Amniotic stem cell (primary cell): ENCODE measurements at places on chromosomes 1 and 21.

DNA sequence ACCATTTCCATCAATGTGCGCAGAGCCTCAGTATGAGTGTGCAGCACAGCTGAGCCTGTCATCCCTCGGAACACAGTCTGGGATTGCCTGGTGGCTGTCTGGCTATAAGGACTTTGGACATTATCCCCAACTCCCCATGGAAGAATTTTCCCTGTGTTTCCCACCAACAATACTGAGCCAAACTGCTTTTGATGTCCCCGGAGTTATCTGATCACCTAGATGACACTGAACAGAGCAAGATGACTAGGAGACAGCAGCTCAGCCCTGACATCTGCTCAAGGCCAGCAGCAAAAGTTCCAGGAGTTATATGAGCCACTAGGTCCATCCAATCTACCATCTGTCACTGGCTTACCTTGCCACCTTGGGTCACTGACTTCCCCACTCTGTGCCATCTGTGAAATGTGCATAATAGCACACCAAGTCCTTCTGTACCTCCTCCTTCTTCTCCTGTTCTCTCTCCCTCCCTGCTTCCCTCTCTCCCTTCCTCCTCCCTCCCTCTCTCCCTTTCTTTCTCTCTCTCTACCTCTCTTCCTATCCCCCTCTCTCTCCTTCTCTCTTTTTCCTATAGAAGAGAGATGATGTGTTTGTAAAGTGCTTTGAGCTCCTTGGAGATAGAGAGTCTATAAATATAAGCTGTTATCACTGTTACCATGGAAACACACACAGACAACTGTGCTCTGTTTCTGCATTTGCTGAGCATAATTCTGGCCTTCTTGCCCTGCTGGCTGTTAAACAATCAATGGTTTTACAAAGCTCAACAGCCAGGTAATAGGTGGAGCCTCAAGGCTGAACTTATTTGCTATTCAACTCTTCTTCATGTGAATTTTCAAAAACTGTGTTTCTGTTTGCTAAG, 19.7 kb upstream of the ATP1B1 start:
- DNase-seq = no peak

DNA sequence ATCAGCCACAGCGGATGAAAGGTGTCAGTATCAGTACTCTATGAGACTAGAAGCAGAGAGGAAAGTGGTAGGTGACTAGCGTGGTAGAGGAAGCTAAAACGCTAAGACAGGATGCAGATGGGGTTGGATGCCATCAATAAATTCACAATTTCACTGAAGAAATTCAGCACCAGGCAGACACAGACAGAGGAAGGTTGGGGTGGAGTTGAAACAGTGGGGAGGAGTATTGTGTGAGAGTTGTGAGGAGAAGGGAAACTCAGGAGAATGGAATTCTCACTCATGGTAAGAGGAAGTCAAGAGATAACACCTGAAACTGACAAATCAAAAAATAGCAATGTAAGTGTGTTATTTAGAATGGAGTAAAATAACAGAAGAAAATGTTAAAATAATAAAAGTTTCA, 208.5 kb upstream of the DAB1 start:
- DNase-seq = no peak

DNA sequence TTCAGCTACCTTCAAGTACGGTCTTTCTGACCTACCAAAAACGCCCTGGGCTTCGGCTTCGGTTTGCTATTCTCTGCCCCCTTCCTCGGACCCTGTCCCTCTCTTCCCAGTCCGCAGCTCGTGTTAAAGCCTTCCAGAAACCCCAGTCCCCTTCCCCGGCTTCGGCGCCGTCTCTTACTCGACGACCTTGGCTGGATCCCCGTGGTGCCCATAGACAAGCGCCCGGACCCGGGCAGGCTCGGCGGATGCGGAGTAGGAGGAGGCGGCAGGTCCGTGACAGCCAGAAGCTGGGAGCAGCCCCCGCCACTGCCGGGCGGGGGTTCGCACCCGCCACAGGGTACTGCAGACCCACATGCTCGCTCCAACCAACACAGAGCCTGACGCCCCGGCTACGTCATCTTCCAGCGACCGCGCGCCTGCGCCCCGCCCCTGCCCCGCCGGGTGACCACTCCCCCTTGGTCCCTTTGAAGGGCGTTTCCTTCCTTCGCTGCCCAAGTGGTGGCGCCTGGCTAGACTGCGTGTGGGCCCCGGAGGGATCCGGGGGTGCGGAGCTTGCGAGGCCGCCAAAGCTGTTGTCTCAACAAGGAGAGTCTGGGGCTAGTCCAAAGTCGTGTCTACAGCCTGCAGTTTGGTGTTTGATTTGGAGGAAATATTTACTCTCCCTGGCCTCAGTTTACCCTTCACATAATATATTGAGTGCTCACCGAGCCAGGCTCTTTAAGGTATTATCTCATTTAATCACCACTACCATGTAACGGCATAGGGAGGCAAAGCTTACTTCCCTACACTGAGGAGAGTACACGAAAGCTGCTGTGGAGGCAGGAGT, at the start of gene MECR:
TSS of gene MECR (minus strand) at position 382 of the 826 bp plus-strand sequence. CDS start at position 354, 28 bp downstream.
- DNase-seq = peak; percentile 76

- DNase-seq = no peak
Observed at GRCh38 chr1:191174298-191174697, 696.6 kb upstream of the BRINP3 start.

GRCh38 chr1:58908561-58909560, 125.0 kb upstream of the JUN start:
- DNase-seq = peak; percentile 46

- no peak for DNase-seq
Observed at GRCh38 chr1:961132-961669, 817 bp downstream of the KLHL17 start.

DNA sequence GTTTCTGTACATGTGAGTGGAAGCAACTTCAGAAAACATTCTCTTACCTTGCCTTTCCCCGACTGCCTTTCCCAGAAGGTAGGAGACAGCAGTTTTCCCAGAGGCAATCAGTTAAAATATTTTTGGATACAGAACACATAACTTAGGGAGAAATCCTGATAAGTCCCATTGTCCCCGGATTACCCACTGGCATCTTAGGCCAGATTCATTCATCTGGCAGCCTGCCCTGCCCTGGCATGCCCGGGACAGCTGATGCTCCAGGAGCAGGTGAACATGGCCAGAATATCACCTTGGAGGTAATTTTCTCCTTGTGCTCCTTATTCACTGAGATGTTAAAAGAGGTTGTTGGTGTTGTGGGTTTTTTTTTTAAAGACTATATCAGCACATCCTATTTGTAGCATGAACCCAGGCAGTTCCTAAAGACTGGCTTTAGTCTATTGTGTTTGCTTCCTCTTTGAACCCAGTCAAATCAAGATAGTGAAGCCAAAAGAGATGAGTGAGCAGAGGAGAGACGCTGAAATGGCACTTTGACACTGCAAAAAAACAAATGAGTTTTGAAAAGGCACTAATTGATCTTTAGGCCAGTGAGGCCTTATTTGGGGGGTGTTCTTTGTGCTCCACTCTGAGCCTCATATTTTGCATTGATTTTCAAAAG, 139.6 kb downstream of the PLPP3 start:
- no peak for DNase-seq

DNA sequence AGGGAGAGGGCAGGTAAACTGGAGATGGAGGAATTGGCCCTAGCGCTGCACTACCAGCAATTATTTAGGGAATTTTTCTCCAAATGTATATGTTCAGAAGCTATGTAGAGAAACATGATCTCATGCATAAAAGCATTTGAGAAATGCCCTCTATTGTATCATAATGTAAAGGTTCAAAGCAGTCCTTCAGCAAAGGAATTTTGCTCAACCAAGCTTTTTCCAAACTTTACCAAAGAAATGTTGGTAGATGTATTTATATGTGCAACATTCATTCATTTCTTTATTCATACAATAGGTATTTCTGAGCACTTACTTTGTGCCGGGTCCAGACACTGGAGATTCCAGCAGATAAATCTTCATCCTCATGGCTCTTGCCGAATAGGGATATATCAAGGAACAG, 64.4 kb downstream of the XCL1 start:
- DNase-seq = no peak

DNA sequence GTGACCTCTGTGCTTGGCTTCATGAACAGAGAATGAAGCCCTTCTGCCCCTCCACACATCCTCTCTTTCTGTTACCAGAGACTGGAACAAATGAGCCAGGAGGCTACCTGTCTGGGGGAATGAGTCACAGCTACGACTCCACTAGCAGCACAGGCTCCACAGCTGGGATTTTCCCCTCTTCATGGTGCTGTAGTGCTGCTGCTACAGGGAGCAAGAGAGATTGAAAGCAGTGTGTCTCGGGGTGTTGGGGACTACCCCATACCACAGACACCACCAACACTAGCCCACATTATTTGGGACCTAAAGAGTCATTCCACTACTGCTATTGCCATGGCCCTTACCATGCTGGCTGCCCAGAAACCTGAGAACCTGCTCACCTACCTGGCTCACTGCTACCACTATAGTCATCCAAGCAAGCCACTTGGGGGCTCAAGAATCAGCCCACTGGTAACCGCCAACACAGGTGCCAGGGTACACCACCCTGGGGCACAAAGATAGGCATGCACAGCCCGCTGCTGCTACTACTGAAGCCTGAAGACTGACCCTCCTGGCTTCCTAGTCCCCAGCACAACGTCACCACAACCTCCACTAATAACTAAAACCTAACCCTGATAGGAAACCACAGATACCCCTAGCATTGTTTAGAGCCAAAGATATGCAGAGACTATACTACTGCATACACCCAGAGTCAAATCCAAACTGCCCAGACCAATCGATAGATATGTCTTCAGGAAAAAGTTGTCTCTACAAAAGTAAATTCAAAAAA, 17.7 kb downstream of the CD1E start:
- DNase-seq = no peak

DNA sequence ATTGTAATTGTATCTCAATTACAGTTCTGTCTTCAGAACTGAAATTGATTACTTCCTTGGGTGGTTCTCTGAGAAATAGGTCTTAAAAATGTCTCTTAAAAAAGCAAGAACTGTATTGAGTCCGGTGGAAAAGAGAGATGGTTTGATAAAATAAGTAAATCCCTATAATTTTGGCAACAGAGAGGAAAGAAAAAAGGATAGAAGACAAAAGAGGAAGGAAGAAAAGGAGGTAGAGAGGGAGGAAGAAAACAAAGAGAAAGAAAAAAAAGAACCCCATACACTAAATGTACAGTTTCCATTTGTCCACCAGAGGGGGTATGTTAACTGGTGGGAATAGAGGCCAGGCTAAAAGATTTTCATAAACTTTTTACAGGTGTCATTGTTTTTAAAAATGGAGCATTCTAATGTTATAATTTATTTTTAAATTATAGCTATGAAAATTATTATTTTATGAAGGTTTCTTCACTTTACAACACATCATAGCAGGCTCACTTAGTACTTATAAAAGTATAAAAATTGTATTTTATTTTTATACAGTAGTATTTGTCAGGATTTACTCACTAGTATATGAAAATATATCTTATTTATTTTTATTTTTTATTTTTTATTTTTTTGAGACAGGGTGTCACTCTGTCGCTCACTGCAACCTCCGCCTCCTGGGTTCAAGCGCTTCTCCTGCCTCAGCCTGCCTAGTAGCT, 2.1 kb upstream of the UBE2T start:
- DNase-seq = peak; percentile 50

GRCh38 chr1:230917284-230918135, 49.2 kb upstream of the C1orf198 start:
- DNase-seq = peak; percentile 30

DNA sequence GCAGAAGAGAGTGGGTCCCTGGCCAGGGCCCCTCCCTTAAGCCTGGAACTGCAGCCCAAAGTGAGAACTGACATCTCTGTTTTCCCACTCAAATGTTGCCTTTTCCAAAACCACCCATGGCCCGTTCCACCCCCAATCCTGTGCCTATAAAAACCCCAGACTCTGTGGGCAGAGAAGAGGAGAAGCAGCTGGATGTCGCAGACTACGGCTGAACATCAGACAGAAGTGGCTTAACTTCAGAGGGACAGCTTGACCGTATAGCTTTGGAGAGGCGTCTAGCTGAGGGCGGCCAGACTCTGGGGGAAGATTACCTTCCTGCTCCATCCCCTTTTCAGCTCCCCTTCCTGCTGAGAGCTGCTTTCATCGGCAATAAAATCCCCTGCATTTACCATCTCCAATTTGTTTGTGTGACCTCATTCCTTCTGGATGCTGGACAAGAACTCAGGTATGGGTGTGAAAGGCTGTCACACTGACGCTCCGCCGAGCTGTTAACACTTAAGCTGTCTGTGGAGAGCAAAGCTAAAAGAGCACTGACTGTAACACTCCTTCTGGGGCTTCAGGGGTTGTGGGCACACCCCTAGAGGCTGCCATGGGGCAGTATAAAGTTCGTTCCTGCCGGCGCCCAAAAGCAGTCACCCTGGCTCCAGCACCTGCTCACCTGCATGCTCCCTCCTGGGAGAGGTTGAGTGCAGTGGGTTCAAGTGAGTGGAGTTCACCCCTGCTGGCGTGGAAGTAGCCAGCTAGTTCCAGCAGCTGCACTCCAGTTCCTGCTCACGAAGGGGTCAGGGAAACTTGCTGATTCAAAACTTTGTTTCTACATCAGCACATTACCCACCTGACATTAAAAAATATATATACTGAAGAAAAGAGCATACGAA, 19.6 kb upstream of the ERO1B start:
- DNase-seq = no peak

GRCh38 chr1:150765296-150765976, at the start of gene CTSS:
Gene CTSS, minus strand, starts transcription at chr1:150765778. Its CDS starts 1,015 bp downstream, at chr1:150764763.
- no peak for DNase-seq

GRCh38 chr21:45996311-45997204, 15.0 kb downstream of the COL6A1 start:
- DNase-seq = no peak

GRCh38 chr1:85259912-85260274, 431 bp upstream of the C1orf52 start:
- DNase-seq = no peak

DNA sequence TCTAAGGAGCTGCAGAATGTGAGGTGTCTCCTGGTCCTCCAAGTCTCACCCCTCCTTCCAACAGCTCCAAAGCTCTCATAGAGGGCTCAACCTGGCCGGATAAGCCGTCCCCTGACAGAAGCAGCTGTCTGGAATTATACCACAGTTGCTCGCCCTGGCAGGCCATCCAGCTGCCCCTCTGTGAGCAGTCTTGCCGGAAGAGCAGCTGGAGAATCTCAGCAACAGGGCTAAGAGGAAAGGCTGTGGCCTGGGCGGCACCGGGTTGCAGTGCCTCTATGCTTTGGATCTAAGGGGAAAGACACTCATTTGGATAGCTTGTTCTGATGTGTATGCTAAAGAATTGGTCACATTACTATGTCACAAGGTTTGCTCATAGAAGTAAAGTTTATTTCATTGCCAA, 12.4 kb downstream of the TMCC2 start:
- no peak for DNase-seq

- no peak for DNase-seq
Observed at GRCh38 chr1:230175163-230175747, 108.2 kb downstream of the GALNT2 start.

DNA sequence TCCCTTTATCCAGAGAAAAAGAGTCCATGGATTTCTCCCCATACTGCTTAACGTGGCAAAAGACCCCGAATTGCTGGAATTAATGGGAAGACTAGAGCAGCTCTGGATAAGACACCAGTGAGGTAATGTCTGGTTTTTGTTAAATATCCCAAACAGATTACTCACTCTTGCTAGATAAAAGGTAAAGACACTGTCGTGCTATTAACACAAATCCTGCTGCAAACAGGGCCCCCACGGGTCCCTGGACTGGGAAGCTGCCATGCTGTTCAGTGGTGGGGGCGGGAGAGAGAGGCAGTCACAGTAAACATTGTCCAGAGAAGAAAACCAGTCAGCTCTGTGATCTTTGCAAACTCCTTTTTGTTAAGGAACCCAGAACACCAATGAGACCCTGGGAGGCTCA, 15.2 kb upstream of the SRP9 start:
- no peak for DNase-seq

GRCh38 chr1:51512120-51512519, 6.9 kb downstream of the EPS15 start:
- no peak for DNase-seq
